ENCODE measurements at places on chromosomes 16 and 17.

- no peak for DNase-seq
Observed at GRCh38 chr17:17702449-17703139, 21.3 kb downstream of the RAI1 start.

DNA sequence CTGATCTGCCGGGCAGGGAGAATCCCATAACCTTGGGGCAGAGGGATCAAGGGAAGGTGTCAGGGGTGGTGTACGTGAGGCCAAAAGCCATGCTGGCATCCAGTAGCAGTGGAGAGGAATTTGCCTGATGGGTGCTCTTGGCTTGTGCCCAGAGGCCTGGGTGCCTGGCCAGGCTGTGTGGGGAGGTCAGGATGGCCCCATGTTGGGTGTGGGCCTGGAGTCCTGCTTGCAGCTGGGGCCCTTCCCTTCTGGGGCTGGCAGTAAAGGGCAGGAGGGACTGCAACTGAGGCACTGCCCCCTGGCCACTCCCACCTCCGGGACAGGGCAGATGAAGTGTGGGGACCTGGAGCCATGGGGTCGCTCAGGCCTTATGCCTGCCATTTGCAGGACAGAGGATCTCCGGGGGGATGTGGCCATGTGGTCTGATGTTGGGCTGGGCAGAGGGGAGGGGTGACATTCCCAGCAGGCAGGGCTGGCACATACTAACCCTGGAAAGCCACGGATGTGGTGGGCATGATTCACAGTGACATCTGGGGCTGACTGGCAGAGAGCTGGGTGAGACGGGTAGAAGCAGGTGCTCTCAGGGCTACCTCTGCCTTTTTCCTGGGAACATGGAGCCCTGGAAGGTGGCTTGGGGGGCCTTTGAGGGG lies 3.5 kb downstream of the FMNL1 start:
- peak; percentile 56 for DNase-seq

- no peak for DNase-seq
Observed at GRCh38 chr16:65975049-65975708, 391.3 kb upstream of the CDH5 start.

DNA sequence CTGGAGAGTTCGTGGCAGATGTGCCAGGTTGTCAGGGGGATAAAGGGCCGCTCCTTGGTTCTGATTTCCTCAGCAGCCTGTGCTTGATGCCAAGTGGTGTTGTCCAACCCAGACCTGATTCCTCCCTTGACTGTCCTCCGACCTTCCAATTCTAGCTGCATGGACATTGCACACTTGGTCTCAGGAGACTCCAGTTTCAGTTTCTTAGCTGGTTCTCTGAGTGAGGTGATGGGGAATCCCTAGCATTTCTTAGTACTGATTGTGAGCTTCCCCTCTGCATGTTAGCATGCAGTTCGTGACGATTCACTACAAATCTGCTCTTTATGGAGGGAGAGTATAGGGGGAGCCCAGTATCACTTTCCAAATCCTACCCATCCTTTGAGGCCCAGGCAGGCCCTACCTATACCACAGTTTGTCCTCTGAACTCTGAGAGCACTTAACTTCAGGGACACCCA lies 12.4 kb upstream of the CCR7 start:
- DNase-seq: peak; percentile 63

- DNase-seq: no peak
Observed at GRCh38 chr16:83992624-83993023, 24.6 kb downstream of the NECAB2 start.

GRCh38 chr17:46742565-46743270 lies 75.8 kb downstream of the WNT3 start:
- DNase-seq: no peak

- peak; percentile 59 for DNase-seq
Observed at GRCh38 chr17:76710863-76711611, at the start of gene MXRA7. TSS of gene MXRA7 (minus strand) at chr17:76710965. CDS start at chr17:76710946, 19 bp downstream.

- no peak for DNase-seq
Observed at GRCh38 chr17:17837380-17837821, 615 bp upstream of the SREBF1 start.

GRCh38 chr16:11297492-11298142 lies 16.5 kb upstream of the PRM1 start:
- DNase-seq: peak; percentile 33

DNA sequence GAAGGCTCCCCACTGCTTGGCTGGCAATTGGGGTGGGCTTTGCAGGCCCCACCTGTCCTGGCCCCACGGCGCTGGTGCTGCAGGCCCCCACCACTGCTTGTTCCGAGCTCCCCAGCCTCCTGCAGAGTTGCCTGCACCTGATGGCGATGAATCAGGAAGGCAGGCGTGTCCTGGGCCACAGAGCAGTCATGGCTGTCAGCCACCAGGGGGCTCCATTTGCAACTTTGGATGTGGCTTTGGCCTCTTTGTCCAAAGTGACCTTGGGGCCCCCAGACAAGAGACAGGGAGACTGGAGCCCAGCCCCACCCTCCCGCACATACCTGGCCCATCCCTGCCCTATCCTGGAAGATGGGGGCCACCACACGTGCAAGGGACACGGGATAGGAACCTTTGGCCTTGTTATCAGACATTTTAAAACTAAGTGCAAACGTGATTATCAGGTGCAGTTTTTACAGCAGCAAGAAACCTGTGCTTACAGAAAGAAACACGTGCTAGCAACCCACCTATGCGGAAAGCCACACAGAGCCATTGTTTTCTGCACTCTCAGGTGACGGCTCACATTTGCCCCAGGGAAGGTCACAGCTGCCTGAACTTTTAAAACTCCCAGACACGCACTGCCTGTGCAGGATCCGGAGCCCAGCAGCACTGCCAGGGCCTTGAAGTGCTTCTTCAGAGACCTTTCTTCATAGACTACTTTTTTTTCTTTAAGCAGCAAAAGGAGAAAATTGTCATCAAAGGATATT lies at the start of gene DNASE1:
DNASE1 (plus strand) TSS at position 443 of the 743 bp plus-strand sequence. CDS start 683 bp downstream, outside the sequence.
- no peak for DNase-seq

DNA sequence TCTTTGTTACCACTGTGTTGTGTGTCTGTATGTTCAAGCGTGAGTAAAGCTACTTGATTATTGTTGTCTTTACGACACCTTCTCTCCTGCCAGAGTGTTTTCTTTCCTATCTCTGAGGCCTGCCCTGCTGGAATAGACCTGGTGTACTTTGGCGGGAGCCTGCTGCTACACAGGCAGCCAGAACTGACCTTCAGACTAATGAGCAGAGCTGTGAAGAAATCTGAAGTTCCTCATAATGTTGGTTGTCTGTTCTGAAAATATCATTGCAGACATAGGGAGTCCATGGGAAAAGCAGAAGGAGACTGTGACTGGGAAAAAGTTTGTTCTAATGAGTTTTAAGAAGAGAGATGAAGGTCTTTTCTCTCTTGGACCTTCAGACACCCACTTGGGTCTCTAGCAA lies 9.8 kb downstream of the RHOT1 start:
- no peak for DNase-seq

- DNase-seq: no peak
Observed at GRCh38 chr17:61427567-61427966, 24.7 kb upstream of the TBX4 start.

DNA sequence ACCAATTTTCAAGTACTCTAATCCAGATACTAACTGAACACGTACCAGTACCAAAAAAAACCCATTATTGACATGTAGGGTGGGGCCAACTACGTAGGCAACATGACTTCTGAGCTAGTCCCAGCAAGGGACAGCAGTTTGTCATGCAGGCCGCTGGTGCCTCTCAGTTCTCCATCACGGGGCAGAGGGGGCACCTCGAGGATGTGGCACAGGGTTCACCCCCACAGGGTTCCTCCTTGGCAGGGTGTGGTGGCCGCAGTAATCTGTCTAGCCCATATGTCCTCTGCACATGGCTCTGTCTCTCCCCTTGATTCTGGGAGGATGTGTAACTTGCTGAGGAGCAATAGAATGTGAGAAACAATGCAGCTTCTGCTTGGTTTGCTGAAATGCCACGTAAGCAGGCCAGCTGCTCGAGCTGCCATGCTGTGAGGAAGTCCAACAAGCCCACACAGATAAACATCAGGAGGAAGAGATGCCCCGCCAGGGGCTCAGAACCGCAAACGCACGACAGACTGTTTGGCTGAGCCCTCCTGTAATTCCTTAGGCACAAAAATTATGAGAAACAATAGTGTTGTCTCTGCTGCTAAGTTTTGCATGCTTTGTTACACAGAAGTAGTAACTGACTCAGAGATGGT lies 62.4 kb downstream of the NT5M start:
- no peak for DNase-seq

GRCh38 chr16:80125677-80126076 lies 415.1 kb upstream of the DYNLRB2 start:
- no peak for DNase-seq

DNA sequence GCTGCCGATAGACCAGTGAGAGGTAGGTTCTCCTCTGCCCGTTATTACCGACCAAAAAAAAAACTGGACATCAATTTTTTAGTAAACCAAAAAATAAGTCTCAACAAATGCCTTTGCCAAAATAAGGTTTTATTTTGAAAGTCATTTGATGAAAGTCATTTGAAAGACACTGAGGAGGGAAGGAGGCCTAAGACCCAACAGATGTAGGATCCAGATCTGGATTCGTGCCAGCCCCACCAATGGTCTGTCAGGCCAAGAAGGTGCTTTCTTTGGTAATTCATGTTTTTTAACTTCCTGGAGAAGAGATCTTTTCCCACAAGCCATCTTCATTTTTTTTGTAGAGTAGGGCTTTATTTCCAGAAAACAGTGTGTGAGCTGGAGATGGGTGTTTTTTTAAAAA lies 18.1 kb downstream of the NTAN1 start:
- DNase-seq: no peak

- no peak for DNase-seq
Observed at GRCh38 chr17:73870068-73870467, 225.8 kb upstream of the SDK2 start.
